ENCODE measurements at places on chromosomes 6 and 20. TPM values are rescaled to one million over a fixed set of nuclear protein-coding genes. Genes with fewer than 3 reads are reported as not detected.
A peak's percentile ranks its signal among the peaks of the same experiment; 100 is the strongest.

DNA sequence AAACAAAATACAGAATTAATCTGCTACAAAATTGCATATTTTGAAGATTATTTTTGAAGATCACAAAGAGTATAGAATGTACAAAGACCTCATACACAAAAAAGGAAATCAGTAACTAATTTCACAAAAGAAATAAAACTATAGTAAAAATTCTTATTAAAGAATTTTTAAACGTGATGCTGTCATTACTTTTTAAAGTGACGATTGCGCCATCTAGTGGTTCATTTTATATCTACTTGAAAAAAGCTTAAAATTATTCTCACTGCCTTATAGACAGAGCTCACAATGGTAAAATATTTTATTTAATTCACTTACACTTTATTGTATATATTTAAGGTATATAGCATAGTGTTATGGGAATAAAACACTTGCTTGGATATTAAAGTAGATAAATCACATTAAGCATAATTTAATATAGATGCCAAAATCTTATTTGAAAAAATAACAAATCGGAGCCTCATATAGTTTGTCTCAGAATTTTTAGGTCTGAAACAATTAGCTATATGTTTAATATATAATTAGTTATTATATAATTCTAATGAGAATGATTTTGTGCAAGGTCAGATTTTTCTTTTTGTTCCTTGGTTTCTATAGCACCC is 128.8 kb downstream of the PHF3 start:
- DNase-seq, result no peak

DNA sequence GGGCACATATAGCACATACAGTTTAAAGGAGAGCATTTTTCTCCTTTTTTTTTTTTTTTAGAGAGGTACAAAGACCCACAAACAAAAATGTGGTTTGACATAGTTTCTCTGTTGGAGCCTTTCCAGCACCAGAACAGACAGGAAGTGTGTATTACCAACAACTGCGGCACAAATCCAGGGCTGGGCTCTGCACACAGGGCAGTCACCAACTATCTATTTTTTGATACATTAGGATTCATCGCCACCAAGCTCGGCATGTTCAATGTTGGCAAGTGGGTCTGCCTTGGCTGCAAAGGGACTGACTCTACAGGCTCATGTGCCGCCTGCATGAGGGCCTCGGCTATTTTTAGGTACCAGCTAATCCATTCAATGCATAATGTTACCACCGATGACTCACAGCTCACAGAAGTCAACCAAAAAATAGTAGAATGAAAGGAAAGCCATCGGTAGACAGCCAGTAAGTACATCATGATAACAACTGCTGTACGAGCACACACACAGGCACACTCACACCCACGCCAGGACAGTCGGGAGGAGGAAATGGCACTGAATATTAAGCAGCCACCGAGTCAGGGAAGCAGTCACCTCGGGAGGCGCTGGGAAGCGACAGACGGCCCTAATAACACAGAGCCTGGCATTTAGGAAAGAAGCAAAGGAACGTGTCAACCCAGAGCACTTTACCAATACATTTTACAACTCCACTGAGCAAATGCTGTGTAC is 81.6 kb downstream of the GMPR start:
- peak; percentile 81 for DNase-seq

DNA sequence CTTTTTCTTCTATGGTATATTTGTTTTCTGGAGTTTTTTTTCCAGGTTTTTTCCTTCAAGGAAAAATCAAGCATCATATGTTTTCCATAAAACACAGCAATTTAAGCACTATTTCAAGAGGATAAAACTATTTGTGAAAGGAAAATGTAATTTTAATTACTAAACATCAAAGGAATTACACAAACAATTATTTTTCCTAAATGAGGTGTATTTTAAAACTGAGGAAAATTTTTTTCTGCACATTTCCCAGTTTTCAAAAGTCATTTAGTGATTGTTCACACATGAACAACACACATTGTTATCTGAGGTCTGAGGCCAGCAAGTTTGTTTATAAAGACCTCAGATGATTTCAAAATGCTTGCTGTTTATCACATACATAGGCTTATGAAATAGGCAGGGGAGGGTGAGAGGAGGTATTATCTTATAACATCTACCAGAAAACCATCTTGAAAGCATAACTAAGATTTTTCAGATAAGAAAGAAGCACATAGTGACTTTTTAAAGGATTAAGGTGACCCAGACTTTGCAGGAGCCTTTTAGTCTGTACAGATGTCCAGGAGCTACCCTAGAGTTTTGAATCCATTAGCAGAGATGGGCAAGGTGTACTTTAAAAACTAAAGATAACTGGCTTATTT is 381.6 kb downstream of the GJA1 start:
- no peak for DNase-seq

DNA sequence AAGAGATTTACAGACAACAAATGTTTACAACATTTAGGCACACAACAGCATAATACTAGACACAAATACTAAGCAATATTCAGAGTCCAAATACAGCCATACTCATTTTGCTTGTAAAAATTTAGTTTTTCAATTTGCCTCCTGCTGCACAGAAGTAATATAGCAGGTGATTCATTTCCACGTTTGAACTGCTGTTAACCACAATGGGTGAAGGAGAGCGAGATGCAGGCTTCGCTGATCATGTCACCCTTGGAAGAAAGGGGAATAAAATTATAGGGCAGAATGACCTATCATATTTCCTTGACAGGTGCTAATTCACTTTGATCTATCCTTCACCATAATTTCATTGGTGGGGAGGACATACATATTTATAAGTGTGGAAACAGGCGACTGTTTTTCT is 643.8 kb upstream of the AGPAT4 start:
- no peak for DNase-seq

DNA sequence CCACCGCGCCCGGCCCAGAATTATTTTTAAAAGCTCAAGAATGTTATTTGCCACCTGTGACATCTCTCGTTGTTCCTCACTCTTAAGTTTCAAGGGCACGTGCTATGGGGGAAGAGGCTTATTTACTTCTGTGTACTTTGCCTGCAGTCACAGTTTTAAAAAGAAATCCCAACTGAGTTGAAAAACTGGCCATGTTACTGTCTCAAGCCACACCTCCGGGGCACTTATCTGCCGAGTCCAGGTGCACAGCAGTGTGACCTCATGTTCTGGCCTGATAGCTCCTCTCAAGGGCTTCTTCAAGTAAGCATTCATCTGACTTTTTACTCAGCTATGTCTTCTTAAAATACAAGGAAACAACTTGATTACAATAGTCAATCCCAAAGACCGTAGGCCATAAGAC is 34.5 kb downstream of the SHLD1 start:
- DNase-seq, result no peak

BNIP5 gene
- 0.44 TPM for total RNA-seq

LY6G6D gene
- not detected for total RNA-seq

PLN gene
- total RNA-seq, result 47.2 TPM

Measured in kidney (tissue), 22 donors.